ENCODE measurements at places on chromosomes 13 and 19.
A peak's percentile ranks its signal among the peaks of the same experiment; 100 is the strongest.

- DNase-seq: no peak
Observed at GRCh38 chr13:33087091-33087490, 70.9 kb downstream of the KL start.

- no peak for DNase-seq
Observed at GRCh38 chr19:18467978-18468377, 30.0 kb upstream of the ISYNA1 start.

GRCh38 chr19:55437410-55437809 is 5.7 kb downstream of the SHISA7 start:
- no peak for DNase-seq

DNA sequence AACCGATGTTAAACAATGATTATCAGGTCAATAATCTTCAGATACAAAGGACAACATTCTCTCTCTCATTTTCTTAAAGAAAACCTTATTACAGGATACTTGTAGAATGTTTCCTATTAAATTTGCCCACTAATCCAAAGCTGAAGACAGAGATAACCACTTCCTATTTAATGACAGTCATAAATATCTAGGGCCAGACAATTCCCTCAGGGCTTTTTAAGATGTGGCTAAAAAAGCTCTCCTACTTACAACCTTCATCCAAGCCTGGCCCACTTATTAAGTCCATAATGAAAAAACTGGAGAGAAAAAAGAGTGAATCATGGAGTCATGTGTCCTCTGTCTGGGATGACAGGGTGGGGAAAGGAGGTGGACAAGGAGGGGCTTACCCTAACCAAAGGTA is 235.9 kb downstream of the KLF12 start:
- no peak for DNase-seq

GRCh38 chr19:31356587-31357314 is 7.5 kb upstream of the TSHZ3 start:
- peak; percentile 52 for DNase-seq

GRCh38 chr13:85825454-85825853 is 26.2 kb upstream of the SLITRK6 start:
- no peak for DNase-seq

DNA sequence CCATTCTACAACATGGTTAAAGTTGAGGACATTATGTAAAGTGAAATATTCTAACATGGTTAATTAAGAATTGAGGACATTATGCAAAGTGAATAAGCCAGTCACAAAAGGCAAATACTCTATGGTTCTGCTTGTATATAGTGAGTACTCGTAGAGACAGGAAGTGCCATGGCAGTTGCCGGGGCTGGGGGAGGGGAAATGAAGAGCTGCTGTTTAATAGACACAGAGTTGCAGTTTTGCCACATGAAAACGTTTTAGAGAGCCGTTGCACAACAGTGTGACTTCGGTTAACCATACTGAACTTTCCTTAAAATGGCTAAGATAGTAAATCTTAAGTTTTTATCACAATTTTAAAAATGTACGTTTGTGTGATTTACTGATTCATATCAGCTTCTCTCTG is 176.9 kb downstream of the SHISA2 start:
- DNase-seq: peak; percentile 18
